Dermis blood vessel endothelial cell (primary cell): ENCODE measurements at places on chromosomes 6 and 20. TPM values are rescaled to one million over a fixed set of nuclear protein-coding genes. Genes with fewer than 3 reads are reported as not detected.

The PCK1 gene
- total RNA-seq = not detected in 2 replicates

The DUSP15 gene
- total RNA-seq = 0.14 and 0.34 TPM in 2 replicates

The NOX3 gene
- total RNA-seq = not detected in 2 replicates

The PRPH2 gene
- 0.17 and 2.0 TPM in 2 replicates for total RNA-seq

The ACTR5 gene
- total RNA-seq = 9.7 and 14.1 TPM in 2 replicates

The BTN1A1 gene
- total RNA-seq = not detected in 2 replicates

The SMIM8 gene
- 3.8 and 4.3 TPM in 2 replicates for total RNA-seq

The PNISR gene
- total RNA-seq = 47.0 and 73.7 TPM in 2 replicates

The RAB44 gene
- under 0.01 TPM in 1 of 2 replicates, not detected in the other for total RNA-seq

The CDH26 gene
- total RNA-seq = 0.47 and 1.5 TPM in 2 replicates

The PACSIN1 gene
- not detected in 2 replicates for total RNA-seq

The INSM1 gene
- not detected in 2 replicates for total RNA-seq

The FOXF2 gene
- total RNA-seq = not detected in 2 replicates

The MYLK2 gene
- 8.5 and 8.7 TPM in 2 replicates for total RNA-seq

The CYB5R4 gene
- total RNA-seq = 2.9 and 13.7 TPM in 2 replicates

The RGS17 gene
- total RNA-seq = 3.3 and 3.9 TPM in 2 replicates

The TMEM200A gene
- 0.14 and 0.34 TPM in 2 replicates for total RNA-seq

The DDX43 gene
- total RNA-seq = 1.4 and 1.7 TPM in 2 replicates

The PTGIS gene
- 1.9 and 2.0 TPM in 2 replicates for total RNA-seq

The CLPSL1 gene
- total RNA-seq = not detected in 2 replicates

The KCNB1 gene
- under 0.01 TPM in 1 of 2 replicates, not detected in the other for total RNA-seq

The KCNK16 gene
- total RNA-seq = not detected in 2 replicates
